ENCODE measurements at places on chromosomes 16 and 17. TPM values are rescaled to one million over a fixed set of nuclear protein-coding genes. Genes with fewer than 3 reads are reported as not detected.

DNA sequence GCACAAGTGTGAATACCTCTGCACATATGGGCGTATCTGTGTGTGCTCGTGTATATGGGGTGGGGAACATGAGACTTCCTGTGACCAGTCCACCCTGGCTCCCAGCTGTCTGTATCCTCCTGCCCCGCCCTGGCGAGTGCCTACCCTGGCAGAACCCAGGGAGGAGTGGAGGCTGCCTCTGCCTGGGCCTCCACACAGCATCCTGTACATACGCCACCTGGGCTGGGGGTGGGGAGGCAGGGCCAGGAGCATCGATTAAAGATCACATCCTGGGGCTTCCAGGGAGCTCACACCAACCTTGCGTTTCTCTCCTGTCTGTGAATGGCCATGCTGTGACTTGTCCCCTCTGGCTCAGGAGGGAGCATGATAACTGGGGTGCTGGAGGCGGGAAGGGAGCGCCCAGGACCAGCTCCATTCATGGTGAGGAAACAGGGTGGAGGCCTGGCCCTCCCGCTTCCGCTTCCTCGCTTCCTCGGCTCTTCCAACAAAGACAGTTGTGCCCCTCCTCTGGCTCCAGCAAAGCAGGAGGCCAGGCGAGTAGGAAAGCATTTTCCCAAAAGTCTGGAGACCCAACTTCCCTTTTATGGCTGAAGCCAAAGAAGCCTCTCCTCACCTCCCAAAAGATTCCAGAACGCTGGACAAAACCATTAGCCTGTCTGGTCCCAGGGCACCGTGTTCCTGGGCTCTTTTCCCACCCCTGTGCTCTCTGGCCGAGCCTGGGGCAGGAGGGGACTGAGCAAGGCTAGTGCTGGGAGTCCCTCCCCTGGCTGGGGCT, 22.9 kb downstream of the ADAM11 start:
- peaks cover 3% of the 10 kb centered on the region for H3K4me1 ChIP-seq
- no peaks in the 10 kb centered on the region for H3K27me3 ChIP-seq
- no peak for DNase-seq
- no peak overlapping the region for H3K4me3 ChIP-seq

DNA sequence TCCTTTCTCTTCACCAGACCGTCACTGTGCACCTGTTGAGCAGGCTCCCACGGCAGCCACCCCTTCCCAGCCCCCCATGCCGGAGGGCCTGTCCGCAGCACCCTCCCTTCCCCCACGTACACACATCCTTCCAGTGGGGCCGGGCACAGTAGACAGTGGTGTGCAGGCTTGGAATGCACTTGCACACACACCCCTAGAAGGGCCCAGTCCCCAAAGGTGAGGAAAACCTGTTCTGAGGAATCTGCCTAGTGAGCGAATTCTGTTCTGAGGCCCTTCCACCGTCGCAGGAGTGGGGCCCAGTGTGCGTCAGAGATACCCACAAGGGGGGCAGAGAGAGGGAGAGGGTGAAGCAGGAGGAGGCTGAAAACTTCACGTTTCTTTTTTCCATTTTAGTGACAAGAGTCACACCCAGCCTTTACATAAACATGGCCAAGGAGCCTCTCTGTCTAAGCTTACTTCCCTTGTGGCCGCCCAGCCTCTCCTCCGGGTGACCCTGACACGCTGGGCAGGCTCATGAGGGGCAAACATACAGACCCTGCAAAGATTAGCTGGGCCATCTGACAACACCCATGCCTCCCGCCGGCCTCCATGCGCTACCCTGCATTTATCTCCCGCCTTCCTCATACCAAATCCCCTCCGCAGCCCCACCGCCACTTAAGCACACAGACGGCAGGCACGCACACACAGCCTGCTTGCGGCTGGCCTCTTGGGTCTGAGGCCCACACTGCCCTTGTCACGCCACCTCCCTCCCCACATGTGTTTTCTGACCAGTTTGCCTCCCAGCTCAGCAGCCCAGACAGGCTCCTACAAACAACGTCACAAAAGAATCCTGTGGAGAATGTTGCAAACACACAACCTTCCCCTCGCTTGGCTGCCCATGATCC, 1.8 kb downstream of the ZBTB4 start:
- peak overlapping the region; percentile 69 for H3K4me3 ChIP-seq
- no peaks in the 10 kb centered on the region for H3K36me3 ChIP-seq

DNA sequence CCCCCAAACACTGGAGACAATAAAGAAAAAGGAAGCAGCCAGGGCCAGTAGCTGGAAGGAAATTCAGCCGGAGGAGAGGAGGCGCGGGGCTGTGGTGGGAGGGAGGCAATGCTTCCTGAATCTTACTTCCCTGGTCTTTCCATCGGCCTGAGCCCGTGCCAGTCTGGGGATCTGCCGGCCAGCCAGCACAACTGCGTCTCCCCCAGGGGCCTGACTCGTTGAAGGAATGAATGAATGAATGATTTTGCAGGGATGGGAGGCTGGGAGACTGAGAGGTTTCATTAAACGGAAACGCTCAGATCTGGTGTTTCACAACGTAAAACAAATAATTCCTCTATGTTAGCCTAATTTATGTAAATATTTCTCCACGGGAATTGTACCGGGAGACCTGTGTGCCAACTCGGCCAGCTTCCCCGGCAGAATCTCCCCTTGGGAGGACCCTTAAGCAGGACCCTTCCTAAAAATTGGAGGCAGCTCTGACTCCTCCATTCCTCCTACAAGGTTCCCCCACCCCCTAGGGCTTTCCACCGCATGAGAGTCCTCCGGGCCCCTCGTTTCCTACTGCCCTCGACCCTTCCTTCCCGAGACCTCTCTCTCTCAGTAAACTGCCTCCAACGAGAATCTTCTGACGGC, 1.3 kb upstream of the BAIAP2 start:
- H3K4me3 ChIP-seq, result peak overlapping the region; percentile 71
- H3K36me3 ChIP-seq, result no peaks in the 10 kb centered on the region
- peaks cover 35% of the 10 kb centered on the region for H3K4me1 ChIP-seq
- no peak overlapping the region for H3K27ac ChIP-seq
- H3K27me3 ChIP-seq, result no peaks in the 10 kb centered on the region

DNA sequence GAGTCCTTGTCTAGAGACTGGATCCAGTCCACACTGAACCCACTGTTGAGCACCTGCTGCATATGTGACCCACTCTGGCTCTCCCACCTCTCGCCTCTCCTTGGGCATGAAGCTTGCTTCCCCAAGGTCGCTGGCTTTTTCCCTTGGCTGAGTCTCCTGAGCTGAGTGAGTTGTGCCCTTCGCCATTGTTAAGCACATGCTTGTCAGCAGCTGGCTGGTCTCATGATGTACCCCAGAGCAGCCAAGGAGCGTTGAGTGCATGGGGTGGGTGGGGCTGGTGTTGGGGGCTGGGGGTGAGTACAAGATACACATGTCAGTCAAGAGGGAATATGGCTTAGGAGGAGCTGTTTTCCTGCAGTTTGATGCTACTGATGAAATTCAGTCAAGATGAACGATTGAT, 165.6 kb downstream of the SNX29 start:
- H3K4me3 ChIP-seq, result no peak overlapping the region
- H3K4me1 ChIP-seq, result no peaks in the 10 kb centered on the region
- no peak for DNase-seq
- no peak overlapping the region for H3K27ac ChIP-seq
- no peaks in the 10 kb centered on the region for H3K27me3 ChIP-seq

- no peak overlapping the region for H3K27ac ChIP-seq
- no peak for DNase-seq
- H3K4me3 ChIP-seq, result peak overlapping the region; percentile 59
- H3K27me3 ChIP-seq, result no peaks in the 10 kb centered on the region
Measured at GRCh38 chr17:41667280-41668041, 21.2 kb upstream of the EIF1 start.

DNA sequence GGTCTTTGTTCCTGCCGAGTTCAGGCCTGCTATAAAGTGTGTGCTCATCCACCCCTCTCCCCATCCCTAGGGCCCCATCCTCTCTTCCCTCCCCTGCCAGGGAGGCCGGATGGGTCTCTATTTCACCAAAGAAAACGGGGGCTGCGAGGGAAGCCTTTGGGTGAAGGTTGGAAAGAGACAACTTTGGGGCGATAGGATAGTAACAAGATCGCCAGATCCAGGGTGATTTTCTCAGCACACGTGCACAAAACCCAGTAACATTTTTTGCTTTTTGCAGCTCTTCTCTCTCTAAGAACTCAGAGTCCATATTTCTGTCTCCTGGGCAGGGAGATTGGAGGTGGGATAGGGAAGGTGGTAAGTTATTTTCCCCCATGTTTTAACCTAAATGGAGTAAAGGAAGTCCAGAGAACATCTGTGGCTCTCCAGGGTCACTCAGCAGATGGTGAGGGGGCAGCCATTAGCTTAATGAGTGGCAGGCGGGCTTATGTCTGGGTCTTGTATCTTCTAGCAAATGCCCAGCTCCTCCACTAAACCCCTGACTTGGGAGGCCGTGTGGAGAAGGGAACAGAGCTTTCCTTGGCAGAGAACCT, 6.9 kb downstream of the CCR7 start:
- no peaks in the 10 kb centered on the region for H3K36me3 ChIP-seq
- H3K27me3 ChIP-seq, result peaks cover 17% of the 10 kb centered on the region
- no peak for DNase-seq

GRCh38 chr16:88768071-88768783, 16.8 kb downstream of the PIEZO1 start:
- peak; percentile 50 for DNase-seq
- H3K27me3 ChIP-seq, result no peaks in the 10 kb centered on the region
- peaks cover 76% of the 10 kb centered on the region for H3K4me1 ChIP-seq
- H3K27ac ChIP-seq, result peak overlapping the region; percentile 53

GRCh38 chr17:7102421-7102820, 12.2 kb downstream of the ASGR2 start:
- no peaks in the 10 kb centered on the region for H3K4me1 ChIP-seq
- H3K27me3 ChIP-seq, result peaks cover 30% of the 10 kb centered on the region
- no peak overlapping the region for H3K4me3 ChIP-seq
- H3K27ac ChIP-seq, result no peak overlapping the region
- H3K36me3 ChIP-seq, result no peaks in the 10 kb centered on the region

GRCh38 chr17:77681861-77682260, 276.6 kb upstream of the TNRC6C start:
- H3K27me3 ChIP-seq, result peaks cover 26% of the 10 kb centered on the region
- H3K36me3 ChIP-seq, result no peaks in the 10 kb centered on the region
- DNase-seq, result no peak
- no peak overlapping the region for H3K4me3 ChIP-seq

GRCh38 chr16:50887500-50888298, 145.8 kb downstream of the CYLD start:
- DNase-seq, result no peak
- no peaks in the 10 kb centered on the region for H3K27me3 ChIP-seq
- no peaks in the 10 kb centered on the region for H3K4me1 ChIP-seq
- no peaks in the 10 kb centered on the region for H3K36me3 ChIP-seq
- H3K4me3 ChIP-seq, result no peak overlapping the region
- H3K27ac ChIP-seq, result no peak overlapping the region

DNA sequence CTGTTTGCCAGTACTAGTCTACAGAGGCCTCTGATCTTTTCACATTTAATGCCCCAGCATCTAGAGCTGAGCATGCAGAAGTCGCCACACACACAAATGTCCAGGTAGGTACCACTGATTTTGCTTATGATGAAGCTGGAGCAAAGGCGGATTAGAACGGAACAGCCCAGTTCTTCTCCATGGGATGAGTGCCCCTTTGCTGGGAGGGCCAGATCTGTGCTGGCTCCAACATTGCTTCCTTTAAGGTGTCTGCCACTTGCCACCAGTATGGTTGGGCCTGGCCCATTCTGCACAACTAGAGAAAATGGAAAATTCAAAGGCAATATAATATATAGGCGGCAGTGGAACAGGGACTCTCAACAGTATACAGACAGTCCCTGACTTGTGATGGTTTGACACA, 2.2 kb upstream of the MNT start:
- peaks cover 56% of the 10 kb centered on the region for H3K4me1 ChIP-seq
- H3K4me3 ChIP-seq, result no peak overlapping the region
- H3K36me3 ChIP-seq, result no peaks in the 10 kb centered on the region

GRCh38 chr16:80260906-80261311, 279.9 kb upstream of the DYNLRB2 start:
- no peak for DNase-seq
- H3K27ac ChIP-seq, result no peak overlapping the region
- H3K4me1 ChIP-seq, result no peaks in the 10 kb centered on the region
- no peaks in the 10 kb centered on the region for H3K36me3 ChIP-seq
- H3K4me3 ChIP-seq, result no peak overlapping the region
- H3K27me3 ChIP-seq, result no peaks in the 10 kb centered on the region

DNA sequence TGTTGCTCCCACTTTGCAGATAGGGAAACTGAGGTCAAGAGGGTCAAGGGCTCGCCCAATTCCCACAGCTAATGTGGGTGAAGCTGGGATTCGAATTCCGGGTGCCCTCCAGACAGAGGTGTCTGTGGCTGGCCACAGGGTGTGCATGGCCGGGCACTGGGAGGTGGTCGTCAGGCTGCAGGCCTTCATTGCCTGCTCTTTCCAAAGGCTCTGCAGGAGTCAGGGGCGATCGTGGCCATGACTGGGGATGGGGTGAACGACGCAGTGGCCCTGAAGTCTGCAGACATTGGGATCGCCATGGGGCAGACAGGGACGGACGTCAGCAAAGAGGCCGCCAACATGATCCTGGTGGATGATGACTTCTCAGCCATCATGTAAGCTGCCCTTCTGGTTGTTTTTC, 49.8 kb downstream of the MEAK7 start:
- DNase-seq, result no peak
- no peaks in the 10 kb centered on the region for H3K36me3 ChIP-seq
- no peak overlapping the region for H3K4me3 ChIP-seq
- H3K27me3 ChIP-seq, result no peaks in the 10 kb centered on the region
- no peak overlapping the region for H3K27ac ChIP-seq

- H3K27ac ChIP-seq, result peak overlapping the region; percentile 66
- DNase-seq, result peak; percentile 16
- peak overlapping the region; percentile 91 for H3K4me3 ChIP-seq
- H3K36me3 ChIP-seq, result no peaks in the 10 kb centered on the region
- no peaks in the 10 kb centered on the region for H3K27me3 ChIP-seq
- H3K4me1 ChIP-seq, result peaks cover 6% of the 10 kb centered on the region
Measured at GRCh38 chr17:32007463-32008298, 498 bp downstream of the LRRC37B start.

DNA sequence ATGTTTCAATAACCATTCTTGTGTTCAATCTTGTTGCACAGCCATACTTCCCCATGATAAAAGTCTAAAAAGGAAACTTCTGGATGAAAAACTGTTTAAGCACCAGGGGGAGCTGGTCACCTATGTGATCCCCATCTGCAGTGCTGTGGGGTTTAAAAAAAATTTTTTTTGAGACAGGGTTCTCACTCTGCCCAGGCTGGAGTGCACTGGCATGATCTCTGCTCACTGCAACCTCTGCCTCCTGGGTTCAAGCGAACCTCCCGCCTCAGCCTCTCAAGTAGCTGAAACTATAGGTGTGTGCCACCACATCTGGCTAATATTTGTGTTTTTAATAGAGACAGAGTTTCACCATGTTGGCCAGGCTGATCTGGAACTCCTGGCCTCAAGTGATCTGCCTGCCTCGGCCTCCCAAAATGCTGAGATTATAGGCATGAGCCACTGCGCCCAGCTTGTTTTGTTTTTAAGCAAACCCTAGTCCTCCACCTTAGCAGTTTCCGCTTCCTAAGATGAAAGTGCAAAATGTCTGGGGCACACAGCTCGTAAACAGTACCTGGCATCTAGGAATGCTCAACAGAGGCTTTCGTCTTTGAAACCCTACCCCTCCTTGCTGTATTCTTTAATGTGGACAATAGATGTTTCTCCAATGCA, 25.4 kb downstream of the DNAJA2 start:
- H3K27me3 ChIP-seq, result no peaks in the 10 kb centered on the region
- H3K27ac ChIP-seq, result no peak overlapping the region
- H3K4me1 ChIP-seq, result no peaks in the 10 kb centered on the region

The CSH2 gene
- total RNA-seq, result 4.3 TPM

The CHST4 gene
- total RNA-seq, result not detected

The C17orf78 gene
- not detected for total RNA-seq

The TMC5 gene
- 0.11 TPM for total RNA-seq

The DDX42 gene
- 125 TPM for total RNA-seq

The CA4 gene
- not detected for total RNA-seq

The KCNG4 gene
- not detected for total RNA-seq

The KRT39 gene
- total RNA-seq, result not detected

The PIRT gene
- not detected for total RNA-seq

The CHST5 gene
- not detected for total RNA-seq
